Renal cortical epithelial cell (primary cell): ENCODE measurements at places on chromosomes 3 and 15. TPM values are rescaled to one million over a fixed set of nuclear protein-coding genes. Genes with fewer than 3 reads are reported as not detected.

DNA sequence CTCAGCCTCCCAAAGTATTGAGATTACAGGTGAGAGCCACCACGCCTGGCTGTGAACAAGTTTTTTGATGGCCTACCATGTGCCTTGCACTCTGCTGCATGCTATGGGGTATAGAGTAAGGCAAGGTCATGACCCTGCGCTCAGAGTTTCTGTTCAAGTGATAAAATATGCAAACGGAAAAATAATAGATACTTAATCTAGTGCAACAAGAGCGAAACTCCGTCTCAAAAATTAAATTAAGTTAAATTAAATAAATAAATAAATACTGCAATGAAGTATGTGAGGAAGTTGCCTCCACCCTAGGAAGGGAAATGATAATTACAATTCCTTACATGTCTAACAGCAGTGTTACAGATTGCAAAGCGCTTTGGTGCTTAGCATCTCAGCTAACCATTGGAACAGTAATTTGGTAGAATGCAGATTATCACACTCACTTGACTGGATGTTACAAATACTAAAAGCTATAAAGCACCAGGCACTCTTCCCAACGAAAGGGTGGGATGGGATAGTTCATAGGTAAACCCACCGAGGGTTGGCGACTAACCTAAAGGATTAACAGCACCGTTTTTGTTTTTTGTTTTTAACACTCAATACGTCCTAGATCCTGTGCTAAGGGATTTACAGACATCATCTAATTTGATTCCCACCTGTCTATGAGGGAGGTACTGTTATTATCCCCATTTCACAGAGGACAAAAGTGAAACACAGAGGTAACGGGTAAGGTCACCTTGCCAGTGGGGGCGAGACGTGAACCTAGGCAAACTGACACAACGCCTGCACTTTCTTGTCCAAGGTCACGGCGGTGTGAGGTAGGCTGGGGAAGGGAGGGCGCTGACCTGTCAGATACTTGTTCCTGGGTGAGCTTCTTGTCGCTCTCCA is 793 bp upstream of the FANCD2 start:
- DNase-seq, result no peak

DNA sequence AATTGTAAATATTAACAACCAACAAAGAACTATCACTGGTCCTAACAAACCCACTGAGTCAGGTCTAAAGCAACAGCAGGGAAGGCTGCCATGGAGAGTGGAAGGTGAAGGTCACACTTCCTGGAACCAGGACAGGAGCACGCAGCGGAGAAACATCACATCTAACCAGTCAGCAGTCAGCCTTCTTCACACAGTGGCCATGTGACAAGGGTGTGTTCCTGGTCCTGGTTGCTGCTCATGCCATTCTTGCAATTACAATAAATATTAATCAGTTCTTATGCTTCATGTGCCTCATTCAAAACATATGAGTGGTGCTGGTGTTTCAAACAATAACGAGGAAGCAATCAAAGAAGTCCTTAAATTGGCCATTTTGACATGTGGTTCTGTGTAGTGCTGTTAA is 162.8 kb downstream of the ARRDC4 start:
- no peak for DNase-seq

GRCh38 chr3:23710555-23710954 is 95.2 kb upstream of the UBE2E1 start:
- no peak for DNase-seq

Gene DPPA2
- total RNA-seq, result 0.35 TPM in 1 of 2 replicates, not detected in the other

Gene CFAP91
- 0.52 and 5.0 TPM in 2 replicates for total RNA-seq

DNA sequence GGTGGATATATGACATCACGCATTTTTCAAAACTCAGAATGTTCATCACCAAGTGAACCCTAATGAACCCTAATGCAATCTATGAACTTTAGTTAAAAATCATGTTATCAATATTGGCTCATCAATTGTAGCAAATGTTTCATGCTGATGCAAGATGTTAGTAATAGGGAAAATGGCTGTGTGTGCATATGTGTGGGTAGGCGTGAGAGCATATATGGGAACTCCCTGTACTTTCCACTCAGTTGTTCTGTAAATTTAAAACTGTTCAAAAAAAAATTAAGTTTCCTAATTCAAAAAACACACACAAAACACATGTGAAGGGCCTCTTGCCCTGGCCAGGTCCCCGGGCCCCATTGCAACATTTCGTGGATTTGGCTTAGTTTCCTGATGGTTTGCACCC is 89.7 kb upstream of the PROK2 start:
- no peak for DNase-seq

Gene GOLGA8Q
- total RNA-seq, result 1.4 TPM in 1 of 2 replicates, not detected in the other

- no peak for DNase-seq
Observed at GRCh38 chr15:52509500-52510245, 19.0 kb downstream of the MYO5A start.

Gene CAMK1
- 28.7 and 38.7 TPM in 2 replicates for total RNA-seq

Gene SEMA3G
- 0.05 and 0.17 TPM in 2 replicates for total RNA-seq

GRCh38 chr3:173711619-173712018 is 314.1 kb downstream of the NLGN1 start:
- peak; percentile 75 for DNase-seq

DNA sequence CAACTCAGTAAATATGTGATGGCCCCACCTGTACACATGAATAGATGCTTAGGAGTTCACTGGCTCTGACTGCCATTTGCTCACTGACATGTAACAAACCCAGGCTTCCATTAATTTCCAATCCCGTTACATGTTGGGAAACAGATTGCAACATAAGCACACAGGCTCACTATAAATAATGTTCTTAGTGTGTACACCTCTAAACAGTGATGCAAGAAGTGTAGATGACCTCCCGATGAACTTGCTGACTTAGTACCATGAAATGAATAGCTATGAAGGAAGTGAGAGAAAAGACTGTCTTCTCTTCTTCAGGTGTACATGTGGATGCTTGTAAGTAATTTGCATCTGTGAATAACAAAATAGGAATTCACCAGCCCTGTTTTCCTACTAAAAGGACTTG is 21.4 kb upstream of the FSIP1 start:
- peak; percentile 92 for DNase-seq

GRCh38 chr3:38460377-38461270 is 6.9 kb downstream of the ACVR2B start:
- DNase-seq, result no peak

DNA sequence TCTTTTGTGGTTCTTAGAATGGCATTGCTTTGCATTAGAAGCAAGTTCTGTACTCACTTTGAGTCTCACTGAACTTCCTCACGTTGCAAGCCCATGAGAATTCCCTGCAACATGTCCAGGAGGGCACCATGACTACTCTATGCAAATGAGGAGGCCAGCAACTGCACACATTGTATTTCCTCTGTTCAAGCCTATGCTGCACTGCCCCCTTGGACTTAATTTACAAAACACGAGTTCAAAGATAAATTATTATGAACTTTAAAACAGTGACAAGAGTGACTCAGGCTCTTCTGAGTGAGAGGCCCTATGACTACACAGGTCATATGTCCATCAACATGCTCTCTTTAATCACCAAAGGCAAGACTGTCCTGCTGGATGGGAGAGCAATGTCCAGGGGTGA is 484.2 kb upstream of the ATP11B start:
- peak; percentile 72 for DNase-seq

DNA sequence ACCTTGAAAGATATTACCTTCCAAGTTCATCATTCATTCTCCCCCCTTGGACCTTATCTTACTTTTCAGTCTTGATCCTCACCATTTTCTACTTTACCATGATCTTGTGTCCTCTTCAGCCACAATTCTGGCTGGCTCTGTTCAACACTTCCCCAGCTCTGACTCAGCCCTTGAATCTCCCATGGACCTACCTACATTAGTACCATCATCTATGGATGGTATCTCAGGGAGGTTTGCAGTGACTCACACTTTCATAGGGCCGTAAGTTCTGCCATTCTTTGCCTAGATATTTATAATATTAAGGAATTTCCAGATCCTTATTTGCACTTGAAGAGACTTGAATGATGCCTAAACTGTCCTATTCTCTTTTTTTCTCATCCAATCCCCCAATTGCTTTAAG is 213.7 kb upstream of the RORA start:
- no peak for DNase-seq

GRCh38 chr3:46979958-46980497 is 562 bp downstream of the NBEAL2 start:
- no peak for DNase-seq

DNA sequence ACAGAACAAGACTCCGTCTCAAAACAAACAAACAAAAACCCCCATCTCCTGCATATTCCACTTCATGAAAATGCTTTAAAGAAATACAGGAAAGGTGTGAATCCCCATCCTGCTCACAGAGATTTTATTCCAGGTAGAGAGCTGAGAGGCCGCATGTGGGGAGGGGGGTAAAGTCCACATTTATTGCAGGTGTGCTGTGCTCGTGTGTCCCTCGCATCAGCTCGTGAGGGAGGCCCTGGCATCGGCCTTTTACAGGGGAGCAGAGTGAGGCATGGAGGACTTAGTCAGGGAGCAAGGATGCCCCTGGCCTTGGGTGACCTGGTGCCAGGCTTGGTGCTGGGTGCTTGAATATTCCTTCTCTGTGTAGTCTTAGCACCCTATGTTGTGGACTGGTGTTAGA is 413.5 kb upstream of the C2CD4B start:
- DNase-seq, result no peak

- no peak for DNase-seq
Observed at GRCh38 chr15:48614051-48614450, 31.5 kb downstream of the FBN1 start.

GRCh38 chr15:31867536-31868442 is 162.5 kb upstream of the CHRNA7 start:
- peak; percentile 7 for DNase-seq

DNA sequence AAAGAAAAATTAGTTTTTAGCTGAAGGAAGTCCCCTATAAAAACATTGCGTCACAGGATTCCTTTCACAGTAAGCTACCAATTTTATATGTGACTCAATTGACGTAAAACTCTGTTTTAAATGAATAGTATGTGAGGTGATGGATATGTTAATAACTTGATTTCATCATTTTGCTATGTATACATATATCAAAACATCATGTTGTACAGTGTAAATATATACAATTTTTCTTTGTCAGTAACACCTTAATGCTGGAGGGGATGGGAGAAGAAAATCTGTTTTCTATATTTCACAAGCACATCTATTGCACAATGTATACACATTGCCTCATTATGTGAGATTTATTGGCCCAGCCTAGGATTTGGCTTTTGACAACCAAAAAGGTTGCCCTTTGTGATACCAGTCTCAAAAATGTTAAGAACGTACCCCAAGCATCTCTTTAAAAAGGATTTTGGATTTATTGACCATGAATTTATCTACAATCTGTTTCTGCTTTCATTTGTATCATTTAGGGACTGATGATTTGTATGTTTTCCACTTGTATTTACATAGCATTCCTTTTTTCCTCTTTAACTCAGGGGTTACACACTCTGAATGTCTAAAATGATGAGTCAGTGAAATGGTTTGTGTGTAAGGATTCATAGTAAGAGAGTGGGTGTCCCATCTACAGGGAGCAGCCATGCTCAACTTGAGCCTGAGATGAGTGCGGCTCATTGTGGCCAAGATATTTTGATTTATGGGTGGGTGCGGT is 62.6 kb downstream of the CRTC3 start:
- peak; percentile 75 for DNase-seq

GRCh38 chr3:188220097-188220788 is 66.3 kb downstream of the LPP start:
- DNase-seq, result no peak

- no peak for DNase-seq
Observed at GRCh38 chr15:99132122-99132521, 27.2 kb downstream of the SYNM start.

DNA sequence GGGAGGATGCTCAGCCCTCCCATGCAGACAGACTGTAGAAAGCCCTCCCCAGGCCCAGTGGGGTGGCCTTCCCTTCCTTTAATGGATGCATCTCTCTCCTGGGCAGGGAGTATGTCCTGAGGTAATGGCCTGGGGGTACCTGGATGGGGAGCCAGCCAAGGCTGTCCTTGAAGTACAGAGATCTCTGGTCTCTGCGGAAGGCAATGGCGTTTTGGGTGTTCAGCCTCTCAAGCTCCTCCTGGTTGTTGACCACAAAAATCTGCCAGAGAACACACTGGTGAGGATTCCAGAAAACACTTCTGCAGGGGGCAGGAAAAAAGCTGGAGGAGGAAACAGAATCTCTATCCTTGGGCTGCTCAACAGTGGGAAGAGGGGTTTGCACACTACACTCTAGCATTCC is 28.9 kb downstream of the EAF1 start:
- no peak for DNase-seq

- peak; percentile 13 for DNase-seq
Observed at GRCh38 chr3:81242871-81243270, 518.6 kb downstream of the GBE1 start.

Gene HESX1
- 0.55 TPM in 1 of 2 replicates, not detected in the other for total RNA-seq

GRCh38 chr3:103082501-103082900 is 647.7 kb downstream of the ZPLD1 start:
- peak; percentile 76 for DNase-seq

Gene AGBL1
- not detected in 2 replicates for total RNA-seq

Gene CCR2
- not detected in 2 replicates for total RNA-seq
